ENCODE measurements at places on chromosomes 5 and 9.

- DNase-seq = no peak
Measured at GRCh38 chr9:77794985-77795384, 146.9 kb upstream of the GNA14 start.

- DNase-seq = no peak
Measured at GRCh38 chr5:66538531-66538930, 57.7 kb upstream of the MAST4 start.

GRCh38 chr5:162543437-162543836 is 475.9 kb downstream of the GABRG2 start:
- DNase-seq = no peak

DNA sequence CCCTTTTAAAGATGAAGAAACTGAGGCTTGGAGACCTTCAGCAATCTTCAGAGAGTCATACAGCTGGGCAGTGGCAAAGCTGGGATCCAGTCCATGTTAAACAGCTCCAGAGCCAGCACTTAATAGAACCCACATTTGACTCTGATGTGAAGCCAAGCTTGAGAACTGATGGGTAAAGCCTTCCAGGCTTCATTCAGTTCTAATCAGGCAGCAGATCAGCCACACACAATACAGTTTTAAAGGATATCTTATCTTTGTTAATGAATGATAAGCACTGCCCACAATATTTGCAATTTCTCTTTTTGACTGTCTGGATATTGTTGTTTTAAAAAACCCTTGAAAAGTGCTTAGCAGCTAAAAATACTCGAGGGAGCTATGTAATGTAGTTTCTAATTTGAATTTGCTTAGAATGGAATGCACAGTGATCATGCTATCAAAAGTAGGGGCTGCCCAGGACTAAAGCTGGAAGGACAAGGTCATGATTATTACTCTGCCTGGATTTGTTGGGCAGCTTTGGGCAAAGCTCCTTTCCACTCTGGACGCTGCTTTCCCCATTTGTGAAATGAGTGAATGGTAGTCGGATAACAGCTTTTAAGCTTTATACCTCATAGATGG is 31.3 kb upstream of the HTR4 start:
- no peak for DNase-seq

- no peak for DNase-seq
Measured at GRCh38 chr5:56447232-56447631, 214.1 kb upstream of the ANKRD55 start.

GRCh38 chr5:40381676-40382363 is 297.9 kb upstream of the PTGER4 start:
- no peak for DNase-seq

GRCh38 chr9:99253772-99254431 is 31.8 kb downstream of the SEC61B start:
- peak; percentile 70 for DNase-seq

- DNase-seq = no peak
Measured at GRCh38 chr5:154722097-154722496, 33.1 kb upstream of the LARP1 start.

DNA sequence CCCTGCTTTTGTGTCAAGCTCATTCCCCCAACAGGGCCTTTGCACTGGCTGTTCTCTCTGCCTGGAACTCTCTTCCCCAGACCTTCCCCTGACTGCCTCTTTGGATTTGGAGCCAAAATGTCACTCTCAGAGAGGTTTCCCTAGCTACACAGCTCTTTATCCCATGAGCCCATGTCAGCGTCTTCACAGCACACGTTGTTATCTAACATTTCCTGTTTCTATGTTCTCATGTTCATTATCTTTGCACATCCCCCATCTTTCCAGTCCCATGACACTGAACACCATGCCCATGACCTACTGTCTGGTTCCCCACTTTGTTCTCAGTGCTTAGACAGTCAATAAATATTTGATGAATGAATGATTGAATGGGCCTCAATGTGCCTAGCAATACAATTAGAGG is 26.3 kb upstream of the ARSI start:
- no peak for DNase-seq

DNA sequence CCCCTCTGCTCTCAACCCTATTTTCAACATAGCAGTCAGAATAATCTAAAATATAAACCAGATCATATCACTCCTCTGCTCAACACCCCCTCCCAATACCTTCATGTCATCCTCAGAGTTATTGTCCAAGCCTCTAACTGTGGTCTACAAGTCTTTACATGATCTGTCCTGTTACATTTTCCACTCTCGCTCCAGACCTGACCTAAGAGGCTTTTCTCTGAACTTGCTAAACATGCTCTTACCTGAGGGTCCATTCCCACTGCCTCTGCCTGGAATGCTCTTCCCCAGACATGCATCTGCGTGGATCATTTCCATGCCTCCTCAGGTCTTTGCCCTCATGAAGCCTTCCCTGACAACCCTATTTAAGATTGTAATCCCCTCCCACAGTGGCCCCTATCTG is 12.0 kb downstream of the NIPSNAP3B start:
- DNase-seq = no peak

GRCh38 chr9:19231904-19232822 is 1.7 kb downstream of the DENND4C start:
- no peak for DNase-seq

DNA sequence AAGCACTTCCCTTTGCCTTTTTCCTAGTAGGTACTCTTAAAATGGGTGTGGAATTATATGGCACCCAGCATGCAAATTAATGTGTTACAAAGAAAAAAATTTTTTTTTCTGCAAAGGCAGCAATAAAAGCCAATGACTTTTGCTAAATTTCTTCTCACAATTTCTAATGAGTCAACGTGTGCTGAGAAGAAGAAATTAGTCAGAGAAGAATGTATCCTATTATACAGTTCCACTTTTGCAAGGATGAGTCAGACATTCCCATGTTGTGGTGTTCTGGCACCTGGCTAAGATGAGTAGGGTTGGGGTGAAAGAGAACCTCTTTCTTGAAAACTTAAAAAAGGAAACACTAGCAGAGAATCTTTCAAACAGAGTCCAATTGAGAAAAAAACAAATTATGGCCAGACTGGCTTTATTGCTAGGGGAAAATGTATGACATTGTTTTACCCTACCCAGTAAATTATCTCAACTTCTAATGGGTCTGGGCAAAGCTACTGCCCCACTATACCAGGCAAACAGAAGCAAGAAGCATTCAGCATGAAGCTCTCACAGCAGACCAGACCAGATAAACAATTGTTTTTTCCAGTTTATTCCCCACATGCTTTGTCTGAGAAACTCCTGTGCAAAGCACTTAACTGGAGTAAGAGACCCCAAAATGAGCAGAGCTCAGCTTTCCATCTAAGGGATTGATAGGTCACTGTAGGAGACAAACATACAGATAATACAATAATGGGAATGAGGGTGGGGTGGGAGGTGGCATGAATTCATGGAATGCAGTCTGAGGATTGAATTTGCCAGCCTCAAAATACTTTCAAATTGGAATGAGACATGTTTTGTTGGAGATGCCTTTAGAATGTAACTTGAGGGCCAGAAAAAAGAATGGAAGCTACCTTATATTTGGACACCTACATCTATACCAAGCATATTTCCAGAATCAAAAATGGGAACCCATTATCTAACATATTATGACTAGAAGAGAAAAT is 220.8 kb upstream of the RFX3 start:
- DNase-seq = no peak

DNA sequence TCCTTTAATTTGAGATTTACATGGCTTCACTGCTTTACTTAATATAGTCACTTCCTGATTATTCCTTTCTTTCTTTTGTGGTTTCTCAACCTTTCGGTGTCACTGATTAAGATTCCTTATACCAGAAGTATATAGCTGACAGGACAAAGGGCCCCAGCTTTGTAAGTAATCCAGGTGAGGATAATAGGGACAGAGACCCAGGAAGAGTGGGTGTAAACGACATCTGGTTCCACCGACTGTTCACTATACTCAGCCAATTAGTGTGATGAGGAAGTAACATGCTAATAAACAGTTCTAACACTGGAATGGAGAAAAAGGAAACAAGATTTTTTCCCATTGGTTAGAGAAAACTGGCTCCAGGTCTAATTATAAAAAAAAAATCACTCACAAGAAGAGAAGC is 286.3 kb upstream of the EFNA5 start:
- DNase-seq = no peak

GRCh38 chr9:134585746-134586706 is 55.6 kb upstream of the COL5A1 start:
- no peak for DNase-seq

DNA sequence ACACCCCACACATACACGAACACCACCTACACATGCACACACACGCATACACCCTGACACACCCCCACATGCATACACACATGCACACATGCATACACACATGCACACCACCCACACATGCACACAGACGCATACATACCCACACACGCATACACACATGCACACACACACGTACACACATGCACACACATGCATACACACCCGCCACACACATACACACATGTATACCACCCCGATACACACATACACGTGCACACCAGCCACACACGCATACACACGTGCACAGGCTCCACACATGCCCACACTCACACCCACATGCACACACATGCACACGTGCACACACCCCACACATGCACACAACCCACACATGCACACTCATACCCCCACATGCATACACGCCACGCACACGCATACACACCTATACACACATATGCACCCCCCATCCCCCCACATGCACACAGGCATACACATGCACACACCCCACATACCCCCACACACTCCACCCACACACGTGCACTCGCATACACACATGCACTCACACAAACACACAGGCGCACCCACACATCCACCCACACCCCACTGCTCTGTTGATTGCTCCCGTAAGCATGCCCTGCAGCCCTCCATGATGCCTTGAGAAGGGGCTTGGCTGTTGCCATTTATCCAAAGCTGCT is 119.3 kb downstream of the COL5A1 start:
- DNase-seq = no peak

GRCh38 chr9:70576116-70576515 is 161.7 kb upstream of the KLF9 start:
- no peak for DNase-seq

- DNase-seq = no peak
Measured at GRCh38 chr9:127844821-127845359, 9.6 kb downstream of the ENG start.

DNA sequence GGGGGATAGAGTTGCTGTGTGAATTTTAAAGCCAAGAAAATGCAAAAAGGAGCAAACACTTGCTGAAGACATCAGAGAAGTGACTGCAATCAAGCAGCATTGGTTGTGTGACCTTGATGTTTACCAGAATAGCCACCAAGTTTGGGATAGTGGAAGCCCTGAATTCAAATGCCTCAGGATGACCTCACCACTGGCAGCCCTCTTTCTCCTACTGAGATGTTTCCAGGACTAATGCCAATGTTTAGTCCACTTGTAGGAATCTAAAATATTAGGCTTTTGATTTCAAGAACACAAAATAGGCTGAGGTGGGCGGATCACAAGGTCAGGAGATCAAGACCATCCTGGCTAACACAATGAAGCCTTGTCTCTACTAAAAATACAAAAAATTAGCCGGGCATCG is 112.2 kb upstream of the NUDT12 start:
- no peak for DNase-seq

DNA sequence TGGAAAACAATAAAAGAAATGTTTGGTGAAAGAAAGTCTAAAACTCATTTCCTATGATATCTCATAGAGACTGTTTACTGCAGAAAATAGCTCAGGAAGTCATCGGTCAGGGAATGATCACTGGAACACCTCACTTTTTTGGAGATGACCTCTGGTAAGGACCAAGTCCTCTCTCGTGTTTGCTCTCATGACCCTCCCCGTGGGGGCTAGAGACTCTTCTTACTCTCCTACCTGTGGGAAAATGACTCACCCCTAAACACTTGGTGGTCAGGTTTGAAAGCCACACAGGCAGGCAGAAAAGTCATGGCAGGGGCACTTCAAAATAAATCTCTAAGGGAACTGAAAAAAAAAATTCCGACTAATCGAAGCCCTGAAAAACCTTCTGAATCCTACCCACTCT is 48.2 kb downstream of the FAM240B start:
- no peak for DNase-seq

DNA sequence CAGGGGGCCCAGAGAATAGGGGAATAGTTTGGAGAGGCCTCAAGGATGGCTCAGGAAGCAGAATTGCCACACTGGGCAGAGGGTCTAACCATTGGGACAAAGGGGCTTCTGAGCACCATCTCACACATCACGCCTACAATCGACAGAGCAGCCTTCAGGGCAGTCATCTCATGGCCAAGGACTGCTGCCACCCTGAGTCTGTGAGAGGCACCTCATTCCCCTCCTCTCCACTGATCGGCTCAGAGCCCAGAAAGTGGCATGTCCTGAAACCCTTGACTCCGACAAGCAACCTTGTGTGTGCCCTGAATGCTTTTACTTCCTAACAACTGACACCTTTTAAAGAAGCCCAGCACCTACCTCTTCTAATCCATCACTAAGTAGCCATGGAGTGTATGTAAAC is 128.9 kb upstream of the PTPN3 start:
- no peak for DNase-seq

- DNase-seq = no peak
Measured at GRCh38 chr9:89804766-89805531, 200.1 kb downstream of the GADD45G start.

DNA sequence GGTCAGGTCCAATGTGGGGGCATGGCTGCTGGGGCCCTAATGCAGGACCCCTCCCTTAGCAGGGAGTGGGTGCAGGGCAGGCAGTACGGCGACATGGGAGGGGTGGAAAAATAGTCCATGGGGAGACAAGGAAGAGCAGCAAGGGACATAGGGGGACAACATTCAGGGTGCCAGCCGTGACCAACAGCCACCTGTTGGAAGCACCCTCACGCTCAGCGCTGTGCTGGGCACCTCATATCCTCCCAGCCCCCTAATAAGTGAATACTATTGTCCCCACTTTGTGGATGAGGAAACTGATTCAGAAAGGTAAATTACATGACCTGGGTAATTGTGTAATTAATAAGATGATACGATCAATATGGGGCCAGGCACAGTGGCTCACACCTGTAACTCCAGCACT is 3.0 kb upstream of the FIBCD1 start:
- no peak for DNase-seq
